HT1080 (cell line): ENCODE measurements at places on chromosomes 1 and 21. TPM values are rescaled to one million over a fixed set of nuclear protein-coding genes. Genes with fewer than 3 reads are reported as not detected.

The ETNK2 gene
- 8.3 and 9.7 TPM in 2 replicates for total RNA-seq

The HSD11B1 gene
- 45.4 and 45.9 TPM in 2 replicates for total RNA-seq

DNA sequence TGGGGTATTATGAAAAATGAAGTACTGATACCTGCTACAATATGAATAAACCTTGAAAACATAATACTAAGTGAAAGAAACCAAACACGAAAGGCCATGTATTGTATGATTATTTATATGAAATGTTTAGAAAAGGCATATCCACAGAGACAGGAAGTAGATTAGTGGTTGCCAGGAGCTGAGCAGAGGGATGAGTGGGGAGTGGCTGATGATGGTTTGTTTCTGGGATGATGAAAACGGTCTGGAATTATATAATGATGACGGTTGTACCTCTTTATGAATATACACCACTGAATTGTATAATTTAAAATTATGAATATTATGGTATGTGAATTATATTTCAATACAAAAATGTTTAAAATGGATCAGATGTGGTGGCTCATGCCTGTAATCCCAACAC, 63.8 kb upstream of the MPC2 start:
- no peak for DNase-seq

DNA sequence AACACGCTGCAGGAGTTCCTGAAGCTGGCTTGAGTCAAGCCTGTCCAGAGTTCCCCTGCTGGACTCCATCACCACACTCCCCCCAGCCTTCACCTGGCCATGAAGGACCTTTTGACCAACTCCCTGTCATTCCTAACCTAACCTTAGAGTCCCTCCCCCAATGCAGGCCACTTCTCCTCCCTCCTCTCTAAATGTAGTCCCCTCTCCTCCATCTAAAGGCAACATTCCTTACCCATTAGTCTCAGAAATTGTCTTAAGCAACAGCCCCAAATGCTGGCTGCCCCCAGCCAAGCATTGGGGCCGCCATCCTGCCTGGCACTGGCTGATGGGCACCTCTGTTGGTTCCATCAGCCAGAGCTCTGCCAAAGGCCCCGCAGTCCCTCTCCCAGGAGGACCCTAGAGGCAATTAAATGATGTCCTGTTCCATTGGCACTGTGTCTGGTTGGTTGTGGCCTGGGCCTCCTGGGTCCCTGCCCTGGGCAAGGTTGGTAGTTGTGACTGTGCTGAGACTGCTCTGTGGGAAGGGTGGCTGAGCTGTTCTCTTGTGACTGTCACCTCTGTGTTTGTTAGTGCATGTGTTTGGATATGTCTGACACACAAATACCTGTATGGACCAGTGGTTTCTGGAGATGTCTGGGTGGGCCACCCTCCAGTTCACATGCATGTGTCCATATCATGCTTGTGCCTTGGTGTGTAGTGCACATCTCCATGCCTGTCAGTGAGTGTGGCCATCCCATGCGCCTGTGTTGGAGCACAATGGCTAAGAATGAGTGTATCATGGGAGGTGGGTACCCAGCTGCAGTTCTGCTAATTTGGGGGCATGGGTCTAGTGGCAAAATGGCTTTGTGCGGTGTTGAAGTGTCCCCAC, 1.4 kb downstream of the SH3BGRL3 start:
- DNase-seq, result no peak

DNA sequence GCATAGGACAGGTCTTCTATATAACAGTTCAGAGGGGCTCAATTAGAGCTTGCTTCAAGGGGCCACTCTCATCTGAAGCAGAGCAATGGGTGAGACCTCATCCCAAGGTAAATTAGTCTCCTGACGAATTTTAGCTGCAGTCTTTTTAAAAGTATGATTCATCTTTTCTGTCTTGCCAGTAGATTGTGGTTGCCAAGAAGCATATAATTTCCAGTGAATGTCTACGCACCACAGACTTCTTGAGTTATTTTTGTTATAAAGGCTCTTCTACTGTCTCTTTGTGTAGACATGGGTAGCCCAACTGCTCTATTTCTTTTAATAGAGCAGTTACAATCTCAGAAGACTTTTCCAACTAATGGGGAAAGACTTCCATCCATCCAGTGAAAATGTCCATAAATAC, 108.9 kb upstream of the FMN2 start:
- peak; percentile 1 for DNase-seq

- no peak for DNase-seq
These were observed 32.3 kb downstream of the CFAP57 start for GRCh38 chr1:43204394-43204793.

DNA sequence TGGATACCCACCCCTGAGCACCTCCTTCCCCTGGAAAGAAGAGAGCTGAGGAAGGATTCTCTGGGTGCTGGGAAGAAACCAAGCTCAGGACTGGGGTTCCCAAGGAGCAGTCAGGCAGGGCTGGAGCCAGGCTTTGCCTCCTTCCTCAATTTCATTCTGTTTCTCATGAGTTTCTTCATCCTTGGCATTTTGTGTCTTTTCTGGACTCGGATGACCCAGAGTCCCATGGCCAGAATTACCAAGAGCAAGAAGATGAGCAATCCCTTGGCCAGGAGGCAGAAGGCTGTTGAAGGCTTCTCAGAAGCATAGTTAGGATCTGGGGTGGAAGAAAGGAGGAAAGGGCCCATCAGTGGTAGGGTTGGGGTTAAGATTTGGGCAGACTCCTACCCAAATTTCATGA, 2.5 kb downstream of the SLAMF9 start:
- no peak for DNase-seq

- DNase-seq, result no peak
These were observed 62.8 kb downstream of the DTL start for GRCh38 chr1:212098310-212098709.

GRCh38 chr1:210371916-210372315, 43.2 kb downstream of the HHAT start:
- no peak for DNase-seq

DNA sequence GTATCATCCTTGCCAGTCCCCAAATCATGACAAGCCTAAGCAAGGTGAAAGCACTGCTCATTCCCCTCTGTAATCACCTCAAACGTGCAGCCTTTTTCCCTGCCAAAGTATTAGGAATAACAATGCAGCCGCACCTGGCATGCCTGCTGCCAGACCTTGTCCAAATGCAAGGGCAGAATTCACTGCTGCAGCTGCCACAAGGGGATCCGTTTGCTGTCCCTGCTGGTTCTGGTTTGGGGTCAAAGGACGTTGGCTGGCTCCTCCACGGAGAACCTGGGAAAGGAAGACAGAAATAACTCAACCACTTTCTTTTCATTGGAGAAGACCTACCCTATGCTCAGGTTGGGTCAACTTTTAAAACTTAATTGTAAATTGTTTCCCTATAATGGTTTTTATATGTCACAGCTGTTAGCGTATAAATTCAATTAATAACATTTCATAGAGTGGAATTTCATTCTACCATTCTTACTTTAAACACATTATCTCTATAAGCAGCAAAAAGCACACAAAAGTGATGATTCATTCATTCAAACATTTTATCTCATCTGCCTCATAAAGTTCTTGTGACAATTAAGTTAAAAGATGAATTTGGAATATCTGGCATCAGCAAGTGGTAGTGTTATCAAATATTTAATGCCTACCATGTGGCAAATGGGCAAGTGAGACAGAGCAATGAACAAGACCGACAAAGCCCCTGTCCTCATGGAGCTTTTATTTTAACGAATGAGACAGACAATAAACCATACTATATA, 59.8 kb upstream of the SDC3 start:
- DNase-seq, result no peak

DNA sequence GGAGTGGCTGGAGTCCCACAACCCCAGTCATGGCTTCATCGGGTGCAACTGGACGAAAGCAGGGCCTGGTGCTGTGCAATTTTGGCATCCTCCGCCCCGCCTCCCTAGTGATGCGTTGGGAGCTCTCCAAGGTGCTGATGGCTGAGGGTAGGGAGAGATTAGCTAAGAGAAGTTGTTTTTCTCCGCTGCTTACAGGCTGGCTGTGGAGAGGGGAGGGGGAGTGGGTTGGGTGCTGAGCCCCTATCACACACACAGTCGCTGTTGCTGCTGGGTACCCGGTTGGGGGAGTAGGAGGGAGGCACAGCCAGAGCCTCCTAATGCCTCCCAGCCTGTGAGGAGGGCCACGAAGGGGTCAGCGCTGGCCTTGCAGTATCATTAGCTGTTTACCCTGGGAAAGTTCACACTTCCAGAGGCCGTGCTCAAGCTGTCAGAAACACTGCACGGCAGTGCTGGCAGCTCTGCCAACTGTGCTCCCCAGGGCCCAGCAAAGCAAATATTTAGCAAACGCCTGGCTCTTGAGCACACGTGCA, 110.0 kb downstream of the GRIK3 start:
- no peak for DNase-seq

The FCAMR gene
- total RNA-seq, result not detected in 2 replicates

The RHD gene
- total RNA-seq, result not detected in 2 replicates

- DNase-seq, result peak; percentile 63
These were observed 104.4 kb downstream of the PCBP3 start for GRCh38 chr21:45747802-45748445.

DNA sequence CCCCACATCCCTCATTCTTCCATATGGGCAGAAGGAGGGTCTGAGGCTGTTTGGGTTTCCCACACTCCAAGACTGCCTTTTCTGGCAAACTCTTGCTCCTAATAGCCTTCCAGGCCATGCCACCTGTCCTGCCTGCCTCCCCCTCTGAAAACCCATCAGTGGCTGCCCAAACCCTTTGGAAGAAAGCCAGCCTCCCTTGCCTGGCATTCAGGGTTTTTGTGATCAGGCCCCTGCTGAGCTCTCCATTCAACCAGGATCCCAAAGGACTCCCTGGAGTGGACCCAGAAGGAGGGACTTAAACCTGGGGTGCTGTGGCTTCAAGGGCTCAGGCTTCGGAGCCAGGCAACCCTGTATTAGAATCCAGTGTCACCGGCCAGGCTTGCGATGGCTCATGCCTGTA, 4.2 kb upstream of the GUCA2A start:
- no peak for DNase-seq

The CD247 gene
- total RNA-seq, result 0.18 TPM in 1 of 2 replicates, not detected in the other

The OR2T33 gene
- 0.08 TPM in 1 of 2 replicates, not detected in the other for total RNA-seq

- DNase-seq, result peak; percentile 15
These were observed 20.9 kb downstream of the URB1 start for GRCh38 chr21:32371913-32372314.

The DCST1 gene
- 0.17 TPM in 1 of 2 replicates, not detected in the other for total RNA-seq

DNA sequence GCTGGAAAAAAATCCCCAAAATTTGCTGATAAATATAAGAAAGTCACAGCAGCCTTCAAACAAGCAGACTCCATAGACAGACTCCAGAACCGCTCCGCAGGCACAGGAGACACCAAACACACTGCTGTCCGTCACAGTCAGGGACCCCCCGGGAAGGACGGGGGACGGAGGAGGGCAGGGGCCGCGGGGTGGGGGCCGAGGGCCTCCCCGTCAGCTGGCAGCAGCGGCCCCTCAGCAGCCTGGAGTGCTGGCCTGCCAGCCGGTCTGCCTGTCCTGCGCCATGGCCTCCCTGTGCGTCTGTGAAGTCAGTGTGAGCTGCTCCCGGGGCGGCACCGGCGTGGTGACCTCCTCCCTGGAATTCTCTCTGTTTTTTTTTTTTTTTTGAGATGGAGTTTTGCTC, 10.1 kb upstream of the C1orf159 start:
- DNase-seq, result no peak

- DNase-seq, result no peak
These were observed 51.6 kb upstream of the SPATA6 start for GRCh38 chr1:48523558-48523957.

GRCh38 chr1:206782448-206782847, 10.2 kb upstream of the IL10 start:
- DNase-seq, result no peak

DNA sequence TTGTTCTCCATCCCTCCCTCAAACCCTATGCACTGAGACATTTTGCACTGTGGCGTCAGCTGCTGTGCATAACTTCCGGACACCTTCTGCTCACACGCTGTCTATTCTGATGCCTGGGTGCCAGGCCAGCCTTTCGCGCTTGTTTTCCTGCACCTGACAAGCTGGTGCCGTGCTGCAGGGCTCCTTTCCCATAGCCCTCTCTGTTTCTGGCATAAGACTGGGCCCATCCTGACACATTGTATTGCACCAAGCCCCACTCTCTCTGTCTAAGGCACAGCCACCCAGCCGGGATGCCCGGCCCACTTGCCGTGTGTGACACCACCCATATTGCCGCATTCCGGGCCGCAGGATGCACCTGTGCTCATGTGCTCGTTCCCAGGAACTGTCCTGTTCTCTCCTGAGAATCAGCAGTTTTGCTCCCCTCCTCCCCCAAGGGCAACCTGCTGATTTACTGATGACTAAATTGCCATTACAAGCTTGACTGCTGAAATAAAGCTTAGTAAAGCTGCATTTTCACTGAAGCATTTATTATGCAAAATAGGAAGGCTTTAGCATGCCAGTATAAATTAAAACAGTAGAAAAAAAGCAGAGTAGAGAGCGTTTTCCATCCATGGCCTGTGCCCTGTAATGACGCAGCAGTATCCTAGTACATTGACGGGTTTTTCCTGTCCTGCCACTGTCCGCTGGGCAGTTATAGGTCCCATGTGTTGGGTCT, 88.0 kb downstream of the CD247 start:
- no peak for DNase-seq

GRCh38 chr1:86435327-86435726, 11.4 kb downstream of the CLCA2 start:
- DNase-seq, result no peak

DNA sequence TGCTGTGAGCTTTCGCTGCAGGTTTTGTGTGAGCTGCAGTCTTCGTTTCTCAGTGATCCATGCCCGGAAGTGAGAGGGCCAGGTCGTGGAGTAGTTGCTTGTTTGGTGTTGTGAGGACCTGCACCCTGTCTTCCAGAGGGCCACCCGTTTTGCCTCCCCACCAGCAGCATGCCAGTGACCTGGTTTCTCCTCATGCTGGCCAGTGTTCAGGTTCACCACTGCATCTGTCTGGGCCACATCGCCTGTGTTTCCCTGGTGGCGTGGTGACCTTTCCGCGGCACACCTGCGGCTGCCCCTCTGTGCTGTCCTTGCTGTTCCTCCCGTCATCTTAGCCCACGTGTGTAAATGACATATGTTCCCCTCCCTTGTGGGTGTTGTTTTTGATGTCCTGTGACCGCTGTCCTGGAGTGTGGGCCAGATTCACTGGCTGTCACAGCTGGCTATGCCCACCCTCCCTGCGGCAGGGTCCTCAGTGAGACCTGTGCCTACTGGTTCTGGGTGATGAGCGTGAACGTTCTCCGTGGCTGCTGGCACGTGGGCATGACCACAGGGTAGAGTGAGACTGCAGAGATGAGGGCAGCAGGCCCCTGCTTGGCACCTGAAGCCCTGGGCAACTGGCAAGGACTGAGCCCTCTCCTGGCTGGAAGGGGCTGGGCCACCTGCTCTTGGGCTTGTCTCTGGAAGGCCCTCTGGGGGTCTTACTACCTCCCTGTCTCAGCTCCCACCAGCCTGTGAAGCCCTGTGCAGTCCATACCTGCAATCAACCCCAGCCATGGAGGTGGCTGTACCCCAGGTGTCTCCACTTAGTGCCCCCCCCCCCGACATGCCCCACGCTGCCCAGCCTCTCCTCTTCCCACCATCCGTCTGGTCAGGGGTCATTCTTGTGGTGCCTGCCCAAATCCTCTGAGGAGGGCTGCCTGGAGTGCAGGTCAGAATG, 7.3 kb downstream of the IBA57 start:
- DNase-seq, result no peak

DNA sequence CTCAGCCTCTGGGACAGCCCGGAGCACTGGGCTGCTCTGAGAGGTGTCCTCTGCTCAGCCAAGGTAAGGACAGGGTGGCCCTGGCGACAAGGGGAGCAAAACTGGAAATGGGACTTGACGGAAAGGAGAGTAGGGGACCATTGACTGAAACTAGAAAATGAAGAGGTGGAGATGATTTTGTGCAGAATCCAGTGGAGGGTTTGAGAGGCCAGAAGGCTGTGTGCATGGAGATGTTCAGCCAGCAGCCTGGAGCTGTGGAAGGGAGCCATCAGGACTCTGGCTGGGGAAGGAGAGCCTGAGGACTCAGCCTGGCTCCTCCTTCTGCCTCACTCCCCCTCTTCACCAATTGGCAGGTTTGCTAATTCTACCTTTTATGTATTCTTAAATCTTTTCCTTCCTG, 114.2 kb downstream of the EDEM3 start:
- no peak for DNase-seq
